IMR-90 (cell line): ENCODE measurements at places on chromosomes 5 and 9. TPM values are rescaled to one million over a fixed set of nuclear protein-coding genes. Genes with fewer than 3 reads are reported as not detected.

DNA sequence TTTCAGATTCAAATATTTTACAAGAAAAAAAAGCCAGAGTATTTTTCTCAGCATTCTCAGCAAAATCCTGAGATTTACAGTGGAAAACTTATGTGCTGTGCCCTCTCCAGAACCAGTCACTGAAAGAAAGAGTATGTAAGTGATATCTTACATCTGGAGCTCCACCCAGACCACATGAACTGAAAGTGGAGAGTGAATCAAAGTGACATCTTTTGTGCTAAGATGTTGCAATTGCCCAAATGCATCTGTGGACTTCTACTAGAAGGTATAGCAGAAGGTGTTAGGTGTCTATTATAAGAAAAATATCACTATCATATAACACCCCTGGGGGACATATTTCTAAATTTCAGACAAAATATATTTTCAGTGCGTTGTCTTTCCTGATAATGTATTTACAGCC is 49.0 kb upstream of the RIC1 start:
- no peak overlapping the region for H3K27ac ChIP-seq
- H3K4me3 ChIP-seq, result no peak overlapping the region
- peaks cover 7% of the 10 kb centered on the region for H3K4me1 ChIP-seq
- H3K27me3 ChIP-seq, result no peaks in the 10 kb centered on the region
- H3K36me3 ChIP-seq, result no peaks in the 10 kb centered on the region

DNA sequence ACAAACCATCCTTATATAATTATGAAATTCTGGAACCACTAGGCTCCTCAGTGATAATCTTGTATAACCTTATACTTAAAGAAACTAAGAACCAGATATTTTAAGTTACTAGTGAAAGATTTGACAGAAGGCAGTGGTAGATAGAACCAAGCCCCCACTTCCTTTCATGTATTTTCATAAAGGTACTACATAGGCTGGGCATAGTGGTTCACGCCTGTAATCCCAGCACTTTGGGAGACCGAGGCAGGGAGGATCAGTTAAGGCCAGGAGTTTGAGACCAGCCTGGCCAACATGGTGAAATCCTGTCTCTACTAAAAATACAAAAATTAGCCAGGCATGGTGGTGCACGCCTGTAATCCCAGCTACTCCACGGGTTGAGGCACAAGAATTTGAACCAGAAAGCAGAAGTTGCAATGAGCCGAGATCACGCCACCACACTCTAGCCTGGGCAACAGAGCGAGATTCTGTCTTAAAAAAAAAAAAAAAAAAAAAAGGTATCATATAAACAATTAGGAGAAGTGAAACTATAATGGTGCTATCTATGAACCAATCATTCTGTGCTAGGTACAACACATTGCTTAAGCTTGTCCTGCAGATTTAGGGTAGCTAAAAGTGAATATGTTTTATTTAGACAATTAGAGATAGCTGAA is 27.9 kb upstream of the DTWD2 start:
- no peaks in the 10 kb centered on the region for H3K4me1 ChIP-seq
- H3K27me3 ChIP-seq, result no peaks in the 10 kb centered on the region
- no peaks in the 10 kb centered on the region for H3K36me3 ChIP-seq

DNA sequence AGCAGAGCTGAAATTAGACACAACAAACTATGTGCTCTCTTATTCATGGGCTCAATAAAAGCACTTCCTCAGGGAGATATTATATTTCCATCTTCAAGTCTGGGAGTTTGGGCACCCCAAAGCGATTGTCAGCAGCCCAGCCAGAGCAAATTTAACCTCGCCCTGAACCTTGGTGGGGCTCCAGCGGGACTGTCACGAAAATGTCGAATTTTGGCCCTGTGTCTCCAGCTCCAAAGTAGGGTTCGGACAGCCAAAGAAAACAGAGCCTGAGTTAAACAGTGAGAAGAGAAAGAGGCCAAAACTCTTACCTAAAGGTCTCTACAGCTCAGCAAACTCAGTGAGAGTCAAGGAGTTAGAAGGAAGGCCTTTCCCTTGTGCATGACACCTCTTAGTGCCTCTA is 432.9 kb downstream of the SPATA31D1 start:
- H3K27me3 ChIP-seq, result no peaks in the 10 kb centered on the region
- no peak for DNase-seq
- H3K27ac ChIP-seq, result no peak overlapping the region
- no peaks in the 10 kb centered on the region for H3K4me1 ChIP-seq

- no peaks in the 10 kb centered on the region for H3K36me3 ChIP-seq
- H3K4me1 ChIP-seq, result no peaks in the 10 kb centered on the region
Measured at GRCh38 chr5:110823571-110823970, 84.8 kb downstream of the SLC25A46 start.

- H3K27ac ChIP-seq, result peak overlapping the region; percentile 73; the same call in 1 of the 2 replicates
- H3K4me3 ChIP-seq, result no peak overlapping the region
- H3K27me3 ChIP-seq, result no peaks in the 10 kb centered on the region
- peak; percentile 67 for DNase-seq
- no peaks in the 10 kb centered on the region for H3K36me3 ChIP-seq
Measured at GRCh38 chr5:16888694-16889124, 47.4 kb downstream of the MYO10 start.

DNA sequence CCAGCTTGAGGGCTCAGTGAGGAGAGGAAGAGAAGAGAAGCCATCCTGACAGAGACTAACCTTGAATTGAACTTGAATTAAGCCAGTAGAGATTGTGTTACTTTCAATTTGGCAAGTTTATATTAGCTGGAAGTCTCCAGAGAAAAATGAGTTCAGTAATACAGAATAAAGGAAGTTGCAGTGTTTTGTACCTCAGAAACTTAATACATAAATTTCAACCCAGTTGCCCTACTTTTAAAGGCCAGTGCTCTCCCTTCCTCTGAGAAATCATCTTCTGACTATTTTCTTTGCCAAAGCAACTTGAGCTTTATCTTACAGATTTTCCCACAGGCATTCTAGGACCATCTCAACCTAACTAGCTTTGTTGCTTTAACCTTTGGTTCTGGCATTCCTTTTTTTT is 231.0 kb upstream of the GAS1 start:
- no peak for DNase-seq
- H3K36me3 ChIP-seq, result no peaks in the 10 kb centered on the region
- no peak overlapping the region for H3K27ac ChIP-seq
- peaks cover 4% of the 10 kb centered on the region; the same call in 1 of the 2 replicates for H3K4me1 ChIP-seq
- no peak overlapping the region for H3K4me3 ChIP-seq
- no peaks in the 10 kb centered on the region for H3K27me3 ChIP-seq

DNA sequence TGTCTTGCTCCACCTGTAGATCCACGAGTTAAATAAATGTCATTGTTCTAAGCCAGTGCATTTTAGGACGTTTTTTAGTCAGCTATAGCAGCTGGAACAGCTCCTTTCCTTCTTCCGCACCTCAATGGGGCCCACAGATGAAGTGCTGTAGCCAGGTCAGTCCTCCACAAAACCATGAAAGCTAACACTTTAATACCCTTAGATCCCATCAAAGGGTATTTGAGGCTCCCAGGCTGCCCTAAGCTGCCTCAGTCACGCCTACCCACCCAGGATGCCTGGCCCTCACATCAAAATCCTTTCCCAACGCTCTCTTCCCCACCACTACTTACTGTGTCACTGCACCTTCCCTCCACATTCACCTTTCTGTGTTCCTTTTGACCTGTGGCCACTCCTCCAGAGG is 44.1 kb upstream of the ACO1 start:
- no peak overlapping the region for H3K27ac ChIP-seq
- H3K36me3 ChIP-seq, result no peaks in the 10 kb centered on the region
- no peak overlapping the region for H3K4me3 ChIP-seq

DNA sequence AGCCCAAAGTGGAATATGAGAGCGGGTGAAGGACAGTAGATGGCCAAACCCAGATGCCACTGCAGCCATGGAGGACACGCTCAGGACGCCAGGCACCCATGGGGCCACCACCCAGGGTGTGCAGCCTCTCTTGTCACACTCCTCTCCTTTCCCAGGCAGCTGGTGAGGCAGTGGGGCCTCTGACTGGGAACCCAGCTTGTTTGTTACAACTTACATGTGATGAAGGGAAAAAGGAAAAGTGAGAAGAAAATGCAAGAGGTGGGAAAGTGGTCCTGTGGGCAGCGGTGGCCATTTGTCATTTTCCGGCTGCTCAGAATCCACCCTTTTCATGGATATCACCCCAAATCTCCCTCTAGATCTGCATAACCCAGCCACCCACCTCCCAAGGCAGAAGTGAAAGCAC is 62.7 kb upstream of the UNC5A start:
- H3K36me3 ChIP-seq, result no peaks in the 10 kb centered on the region
- DNase-seq, result no peak
- H3K27ac ChIP-seq, result no peak overlapping the region
- H3K27me3 ChIP-seq, result peaks cover 66% of the 10 kb centered on the region
- H3K4me1 ChIP-seq, result no peaks in the 10 kb centered on the region

DNA sequence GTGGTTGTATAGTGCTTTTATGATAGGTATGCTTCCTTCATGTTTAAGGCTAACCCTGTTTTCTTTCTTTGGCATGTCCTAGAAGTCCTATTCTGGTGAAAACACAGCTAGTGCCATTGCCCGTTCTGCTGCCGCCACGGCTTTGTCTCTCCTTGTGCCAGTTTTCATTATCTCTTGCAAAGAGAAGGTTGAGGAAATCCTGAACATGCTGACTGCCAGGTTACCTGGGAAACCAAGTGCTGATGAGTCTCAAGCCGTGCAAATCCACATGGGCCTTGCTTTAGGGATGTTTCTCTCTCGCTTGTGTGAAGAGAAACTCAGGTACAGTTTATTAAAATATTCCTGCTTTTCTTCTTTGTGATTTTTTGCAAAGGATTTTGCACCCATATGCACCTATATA is 102.2 kb downstream of the HACD4 start:
- no peak overlapping the region for H3K27ac ChIP-seq
- no peak overlapping the region for H3K4me3 ChIP-seq
- DNase-seq, result no peak
- no peaks in the 10 kb centered on the region for H3K4me1 ChIP-seq

- H3K36me3 ChIP-seq, result no peaks in the 10 kb centered on the region
- H3K27me3 ChIP-seq, result no peaks in the 10 kb centered on the region
- no peak overlapping the region for H3K27ac ChIP-seq
- H3K4me1 ChIP-seq, result peaks cover 9% of the 10 kb centered on the region
Measured at GRCh38 chr9:121261755-121262154, 6.2 kb upstream of the GSN start.

DNA sequence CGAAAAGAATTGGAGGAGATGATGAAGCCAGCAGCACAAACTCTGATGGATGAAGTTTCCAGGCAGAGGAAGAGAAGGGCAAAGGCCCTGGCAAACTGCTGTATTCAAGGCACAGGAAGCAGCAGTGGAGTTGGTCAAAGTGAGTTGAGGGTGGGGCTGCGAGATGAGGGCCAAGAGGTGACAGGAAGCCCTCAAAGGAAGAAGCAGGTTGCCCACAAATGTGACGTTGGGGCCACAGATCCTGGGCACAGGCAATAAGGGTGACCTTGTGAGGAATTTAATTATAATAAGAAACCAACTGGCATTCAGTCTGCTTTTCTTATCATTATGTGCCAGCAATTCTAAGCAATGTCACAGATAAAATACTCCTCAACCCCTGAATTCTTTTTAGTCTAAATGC is 261.8 kb downstream of the CTNND2 start:
- H3K27me3 ChIP-seq, result no peaks in the 10 kb centered on the region
- H3K27ac ChIP-seq, result no peak overlapping the region
- DNase-seq, result no peak
- no peak overlapping the region for H3K4me3 ChIP-seq
- H3K36me3 ChIP-seq, result no peaks in the 10 kb centered on the region
- H3K4me1 ChIP-seq, result no peaks in the 10 kb centered on the region

DNA sequence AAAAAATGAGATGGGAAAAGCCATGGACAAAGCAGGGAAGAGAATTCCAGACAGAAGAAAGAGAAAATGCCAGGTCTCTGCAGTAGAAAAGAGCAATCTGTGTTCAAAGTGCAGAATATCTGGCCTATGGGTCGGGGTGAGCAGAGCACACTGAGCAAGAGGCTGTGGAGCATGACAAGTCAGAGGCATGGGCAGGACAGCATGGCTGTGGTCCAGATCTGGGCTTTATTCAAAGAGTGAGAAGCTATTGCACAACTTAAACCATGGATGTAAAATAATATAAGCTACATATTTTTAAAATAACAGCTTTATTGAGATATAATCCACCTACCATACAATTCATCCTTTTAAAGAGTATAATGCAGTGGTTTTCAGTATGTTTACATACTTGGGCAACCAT is 133.1 kb upstream of the SPDL1 start:
- H3K27me3 ChIP-seq, result no peaks in the 10 kb centered on the region
- no peak overlapping the region for H3K4me3 ChIP-seq
- DNase-seq, result no peak
- no peaks in the 10 kb centered on the region for H3K4me1 ChIP-seq
- no peak overlapping the region for H3K27ac ChIP-seq
- no peaks in the 10 kb centered on the region for H3K36me3 ChIP-seq

DNA sequence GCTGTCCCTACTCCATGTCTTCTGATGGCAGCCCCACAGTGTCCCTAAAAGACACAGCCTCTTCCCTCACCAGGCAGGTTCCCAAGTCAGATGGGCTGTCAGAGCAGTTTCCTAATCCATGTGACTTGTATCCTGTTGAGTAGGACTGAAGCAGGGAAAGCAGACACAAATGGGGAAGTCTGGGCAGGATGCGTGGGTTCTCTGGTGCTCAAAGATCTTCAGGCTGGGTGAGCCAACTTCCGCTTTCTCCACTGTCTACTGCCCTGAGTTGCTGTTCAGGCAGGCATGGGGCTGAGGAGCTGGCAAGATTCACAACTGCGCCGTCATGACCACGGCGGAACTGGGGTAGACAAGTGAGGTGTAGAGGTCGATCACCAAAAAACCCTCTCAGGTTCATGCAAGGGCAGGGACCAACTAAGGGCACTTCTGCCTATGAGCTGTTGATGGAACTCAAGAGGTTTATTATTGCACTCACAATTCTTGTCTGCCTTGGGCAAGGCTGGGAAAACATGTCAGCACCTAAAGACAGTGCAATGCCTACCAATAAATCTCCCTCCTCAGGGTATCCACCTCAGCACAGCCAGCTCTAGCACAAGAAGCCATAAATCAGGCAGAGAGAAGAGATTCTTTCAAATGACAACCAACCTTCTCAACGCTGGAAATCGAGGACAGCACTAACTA is 83.4 kb downstream of the RAPGEF1 start:
- H3K36me3 ChIP-seq, result no peaks in the 10 kb centered on the region
- peaks cover 32% of the 10 kb centered on the region for H3K4me1 ChIP-seq
- H3K4me3 ChIP-seq, result no peak overlapping the region
- DNase-seq, result no peak

Gene GFI1B
- total RNA-seq, result not detected in 2 replicates

Gene RUSC2
- 17.4 and 18.3 TPM in 2 replicates for total RNA-seq

Gene SLC6A19
- not detected in 2 replicates for total RNA-seq

Gene OSMR
- total RNA-seq, result 38.9 and 41.6 TPM in 2 replicates

Gene MZB1
- not detected in 2 replicates for total RNA-seq

Gene CCL27
- 0.18 TPM in 1 of 2 replicates, not detected in the other for total RNA-seq

Gene SLIT3
- 0.18 and 0.28 TPM in 2 replicates for total RNA-seq

Gene ARID3C
- total RNA-seq, result not detected in 2 replicates
